ENCODE measurements at places on chromosomes 1 and 21.

DNA sequence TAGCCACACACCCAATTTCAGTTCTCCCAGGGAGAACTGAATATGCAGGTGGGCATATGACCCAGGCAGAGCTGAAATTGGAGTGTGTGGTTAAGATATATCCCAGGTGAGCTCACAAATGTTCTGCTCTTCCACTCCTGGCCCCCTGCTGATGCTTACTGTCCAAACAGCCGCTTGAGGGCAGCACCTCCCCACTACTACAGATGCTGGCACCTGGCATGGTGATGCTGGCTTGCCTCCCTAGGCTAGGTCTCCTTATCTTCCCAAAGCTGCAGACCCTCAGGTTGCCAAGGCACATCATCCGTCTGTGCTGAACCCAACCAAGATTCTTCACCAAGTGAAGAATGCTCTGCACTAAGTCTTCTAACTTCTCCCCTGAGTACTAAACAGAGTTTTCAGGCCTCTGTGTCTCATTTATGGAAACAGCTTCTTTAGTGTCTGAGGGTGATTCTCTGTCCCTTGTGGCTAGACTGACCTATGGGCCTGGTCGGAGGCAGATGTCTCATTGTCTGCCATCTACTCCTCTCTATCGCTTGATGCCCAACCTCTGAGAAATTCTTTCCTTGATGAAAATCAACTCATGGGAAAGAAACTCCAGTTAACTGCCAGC is 27.2 kb downstream of the XCL1 start:
- peak; percentile 77 for DNase-seq

GRCh38 chr1:199678771-199679170 is 348.7 kb upstream of the NR5A2 start:
- DNase-seq: no peak

DNA sequence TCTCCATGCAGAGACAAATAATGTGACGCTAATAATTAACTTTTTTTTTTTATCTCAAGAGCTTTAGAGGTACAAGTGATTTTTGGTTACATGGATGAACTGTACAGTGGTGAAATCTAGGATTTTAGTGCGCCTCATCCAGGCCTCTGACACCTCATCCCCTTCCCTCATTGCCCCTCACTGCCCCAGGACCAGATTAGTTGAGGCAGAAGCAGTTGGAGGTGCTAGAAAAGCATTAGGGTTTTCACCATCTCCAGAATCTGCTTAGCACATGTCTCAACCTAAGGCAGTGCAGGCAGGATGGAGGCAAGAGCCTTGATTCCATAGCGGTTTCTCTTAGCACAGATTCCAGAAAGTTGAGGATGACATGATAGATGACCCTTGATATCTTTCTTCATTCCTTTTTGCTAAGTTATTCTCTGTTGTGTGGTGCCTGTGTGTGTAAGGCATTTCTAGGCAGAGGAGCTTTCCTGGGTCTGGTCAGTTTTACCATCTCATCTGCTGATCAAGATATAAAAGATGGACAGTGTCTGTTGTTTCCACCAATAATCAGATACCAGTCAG is 16.3 kb upstream of the IL10 start:
- no peak for DNase-seq

DNA sequence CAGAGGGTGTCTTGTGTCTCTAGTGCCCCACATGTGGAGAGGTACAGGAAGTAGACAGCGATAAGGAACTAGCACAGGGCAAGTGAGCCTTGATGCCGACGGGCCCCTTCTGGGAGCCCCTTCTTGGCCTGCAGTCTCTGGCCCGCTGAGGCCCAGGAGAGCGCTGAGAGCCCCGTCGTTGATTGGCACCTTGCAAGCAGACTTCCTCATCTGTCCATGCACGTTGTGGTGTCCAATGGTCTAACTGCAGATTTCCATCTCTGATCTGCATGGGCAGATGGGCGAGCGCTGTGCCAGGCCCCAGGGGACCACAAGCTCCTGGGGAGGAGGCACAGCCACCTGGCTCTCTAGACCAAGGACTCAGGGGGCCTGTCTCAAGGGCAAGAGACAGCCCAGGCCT is 32.4 kb downstream of the PLEKHA6 start:
- no peak for DNase-seq

- peak; percentile 75 for DNase-seq
Measured at GRCh38 chr1:234326497-234327366, 46.5 kb upstream of the COA6 start.

- no peak for DNase-seq
Measured at GRCh38 chr1:216075339-216075738, 347.9 kb downstream of the USH2A start.

DNA sequence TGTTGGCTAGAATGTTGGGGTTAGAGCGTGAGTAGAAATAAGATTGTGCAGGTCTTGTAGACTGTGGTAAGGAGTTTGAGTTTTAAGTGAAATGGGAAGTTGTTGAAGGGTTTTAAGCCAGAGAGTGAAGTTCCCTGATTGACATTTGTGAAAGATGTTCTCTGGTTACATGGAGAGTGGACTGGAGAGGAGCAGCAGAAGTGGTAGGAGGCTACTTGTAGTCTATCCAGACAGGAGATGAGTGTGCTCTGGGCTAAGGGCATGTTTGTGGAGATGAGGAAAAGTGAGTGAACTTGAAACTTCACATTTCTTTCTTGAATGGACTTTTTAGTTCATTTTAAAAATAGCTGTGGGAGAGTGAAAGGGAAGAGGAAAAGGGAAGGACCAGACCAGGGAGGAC is 37.0 kb downstream of the F3 start:
- no peak for DNase-seq

- DNase-seq: no peak
Measured at GRCh38 chr1:175015243-175015642, 8.0 kb downstream of the MRPS14 start.

GRCh38 chr1:196977278-196977677 is at the start of gene CFHR5:
CFHR5 (plus strand) TSS chr1:196977556; CDS start chr1:196977665, 109 bp downstream.
- DNase-seq: no peak

DNA sequence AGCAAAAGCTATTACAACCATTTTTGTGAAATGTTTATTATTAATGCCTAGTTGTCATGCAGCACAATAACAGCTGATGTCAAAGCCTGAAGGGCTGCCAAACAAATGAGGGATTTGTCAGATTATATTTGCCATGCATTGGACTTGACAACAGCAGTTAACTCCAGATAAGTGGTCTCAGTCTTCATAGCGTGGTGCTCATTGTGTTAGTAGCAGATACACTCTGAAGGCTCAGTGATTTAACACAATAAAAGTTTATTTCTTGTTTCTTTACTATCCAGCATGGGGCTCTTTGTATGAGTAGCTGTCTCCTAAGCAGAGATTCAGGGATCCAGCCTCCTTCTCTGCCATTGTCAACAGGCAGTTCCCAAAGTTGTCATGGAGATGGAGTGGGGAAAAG is 76.0 kb upstream of the PTGFRN start:
- no peak for DNase-seq

GRCh38 chr1:88168126-88168525 is 515.9 kb upstream of the PKN2 start:
- no peak for DNase-seq

DNA sequence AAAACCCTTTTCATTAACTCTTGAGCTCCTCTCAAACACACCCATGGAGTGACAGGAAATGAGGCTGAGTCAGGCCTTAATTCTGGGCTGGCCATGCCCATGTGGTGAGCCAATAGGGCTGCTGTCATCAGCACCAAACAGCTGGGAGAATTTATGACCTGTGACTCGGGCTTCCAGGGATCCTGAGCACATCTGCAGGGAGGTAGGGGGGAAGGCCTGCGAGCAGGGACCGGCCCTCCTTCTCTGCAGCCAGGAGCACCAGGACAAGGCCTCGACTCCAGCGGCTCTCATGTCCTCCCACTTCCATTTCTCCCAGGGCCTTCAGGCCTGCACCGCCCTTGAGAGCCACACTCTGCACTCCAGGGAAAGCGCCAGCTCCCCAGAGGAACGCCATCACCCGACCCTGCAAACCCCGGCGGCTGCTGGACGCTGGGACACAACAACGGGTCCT is 14.6 kb downstream of the RIPK4 start:
- no peak for DNase-seq

GRCh38 chr1:203464226-203464625 is 11.4 kb upstream of the PRELP start:
- no peak for DNase-seq

- no peak for DNase-seq
Measured at GRCh38 chr1:54095546-54096226, 42.3 kb downstream of the TCEANC2 start.

DNA sequence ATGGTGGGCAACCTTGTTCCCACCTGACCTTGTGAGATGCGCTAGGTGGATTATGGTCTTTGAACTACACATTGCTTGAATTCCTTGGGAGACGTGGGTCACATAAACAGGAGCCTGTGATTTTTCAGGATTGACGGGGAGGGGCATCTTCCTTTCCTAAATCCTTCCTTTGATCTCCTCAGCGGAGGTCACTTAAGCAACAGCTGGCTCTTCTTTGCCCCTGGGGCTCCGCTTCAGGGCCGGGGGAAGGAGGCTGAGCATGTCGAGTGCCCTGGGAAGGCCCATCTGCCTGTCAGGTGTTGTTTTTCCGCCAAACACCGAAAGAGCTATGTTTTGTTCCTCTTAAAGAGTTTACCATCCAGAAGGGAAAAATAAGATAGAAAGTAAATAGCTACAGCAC is 40.6 kb downstream of the KIF26B start:
- no peak for DNase-seq

DNA sequence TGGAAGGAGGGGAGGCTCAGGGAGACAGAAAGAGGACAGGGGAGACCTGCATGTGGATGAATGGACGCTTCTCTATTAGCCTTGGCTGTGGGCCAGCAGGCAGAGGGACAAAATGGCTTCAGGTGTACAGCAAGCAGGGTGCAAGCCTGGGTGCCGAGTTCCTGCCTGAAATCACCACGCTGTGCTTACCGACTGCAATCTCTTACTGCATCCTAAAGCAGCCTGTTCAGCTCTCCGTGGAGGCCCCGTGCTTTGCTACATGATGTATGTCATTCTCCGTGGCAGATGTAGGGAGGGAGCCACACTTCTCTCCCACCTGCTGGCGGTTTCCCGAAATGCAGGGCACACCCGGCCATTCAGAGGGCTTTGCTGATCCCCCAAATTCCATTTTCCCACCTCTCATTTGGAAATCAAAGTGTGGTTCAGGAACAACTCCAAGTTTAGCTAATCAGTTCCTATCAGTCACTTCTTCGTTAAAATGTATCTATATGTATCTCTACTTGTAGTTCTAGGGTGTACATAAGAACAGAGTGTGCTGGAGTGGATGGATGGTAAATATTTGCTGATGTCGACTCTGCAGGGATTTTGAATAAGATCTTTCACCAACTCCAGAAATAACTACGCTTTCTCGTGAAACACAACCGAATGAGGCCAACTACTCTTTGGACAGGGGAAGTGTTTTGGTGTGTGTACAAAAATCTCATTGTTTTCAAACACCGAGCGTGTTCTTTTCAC is 122.3 kb upstream of the BACE2 start:
- DNase-seq: no peak

GRCh38 chr1:195831789-195832188 is 776.5 kb downstream of the KCNT2 start:
- no peak for DNase-seq

DNA sequence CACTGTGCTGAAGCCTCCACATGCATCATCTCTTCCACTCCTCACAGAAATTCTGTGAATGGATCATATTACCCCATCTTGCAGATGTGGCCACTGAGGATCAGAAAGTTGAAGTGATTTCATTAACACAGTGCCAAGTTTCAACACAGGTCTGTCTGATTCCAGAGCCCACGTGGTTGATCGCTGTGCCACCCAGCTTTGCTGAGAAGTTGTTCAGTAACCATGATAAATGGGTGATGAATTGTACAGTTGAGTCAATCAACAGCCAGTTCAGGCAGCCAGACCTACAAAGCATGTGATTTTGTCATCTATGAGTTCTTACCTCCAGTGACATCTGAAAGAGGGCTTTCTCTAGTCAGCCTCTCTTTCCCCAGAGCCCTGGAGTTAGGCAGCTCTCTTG is 61.8 kb upstream of the GRHL3 start:
- no peak for DNase-seq

DNA sequence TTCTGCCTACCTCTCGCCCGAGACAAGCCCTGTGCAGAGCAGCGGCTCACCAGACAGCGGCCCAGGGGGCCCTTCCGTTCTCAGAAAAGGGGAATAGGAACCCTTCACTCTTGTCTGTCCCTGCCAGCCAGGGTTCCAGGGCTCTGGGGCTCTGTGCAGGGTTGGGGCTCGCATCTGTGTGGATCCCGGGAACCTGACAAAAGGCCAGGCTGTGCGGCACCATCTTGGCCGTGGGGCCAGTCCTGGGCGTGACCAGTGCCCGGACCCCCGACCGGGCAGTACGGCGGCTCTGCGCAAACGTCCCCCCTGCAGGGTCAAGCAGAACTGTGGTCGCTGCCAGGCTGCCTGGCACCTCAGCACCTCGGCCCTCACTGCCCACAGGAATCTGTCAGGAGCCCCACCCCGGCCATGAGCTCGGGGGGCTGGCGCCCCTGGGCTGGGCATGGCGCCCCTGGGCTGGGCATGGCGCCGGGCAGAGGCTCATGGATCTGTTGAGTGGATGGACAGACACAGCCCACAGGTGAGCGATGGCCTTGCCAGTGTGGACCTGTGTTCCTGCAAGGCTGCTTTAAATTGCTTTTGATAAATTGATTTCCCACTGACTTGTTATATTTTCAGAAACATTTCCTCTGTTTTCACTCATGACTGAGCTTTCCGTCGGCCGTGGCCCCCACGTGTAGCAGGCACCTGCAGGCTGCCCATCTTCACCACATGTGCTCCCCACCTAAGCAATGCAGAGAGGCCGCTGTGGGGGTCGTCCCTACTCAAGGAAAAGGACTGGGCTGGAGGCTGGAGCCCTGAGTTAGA is 59.0 kb downstream of the SLX9 start:
- no peak for DNase-seq

GRCh38 chr1:45477646-45478045 is 13.3 kb downstream of the TESK2 start:
- no peak for DNase-seq

DNA sequence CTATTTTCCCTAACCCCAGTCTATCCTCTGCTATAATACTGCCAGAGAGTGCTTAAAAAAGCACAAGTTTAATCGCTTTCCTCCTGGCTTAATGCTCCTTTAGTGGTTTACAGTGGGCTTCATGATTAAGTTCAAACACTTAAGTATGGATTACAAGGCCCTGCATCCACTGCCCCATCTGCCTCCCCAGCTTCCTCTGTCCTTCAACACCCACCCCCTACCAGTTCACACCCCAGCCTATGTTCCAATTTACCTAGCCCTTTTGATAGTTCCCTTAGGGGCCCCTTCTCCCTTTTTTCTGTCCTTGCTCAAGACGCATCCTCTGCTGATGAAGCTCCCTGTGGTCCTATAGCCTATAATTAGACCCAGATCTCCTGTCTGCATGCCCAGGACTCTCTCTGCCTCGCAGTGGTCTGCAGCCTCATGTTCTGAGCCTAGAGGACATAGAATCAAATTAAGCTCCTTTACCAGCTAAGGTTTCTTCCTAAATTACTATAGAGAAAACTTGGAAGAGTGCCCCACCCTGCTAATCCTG is 212.5 kb downstream of the FGGY start:
- no peak for DNase-seq

DNA sequence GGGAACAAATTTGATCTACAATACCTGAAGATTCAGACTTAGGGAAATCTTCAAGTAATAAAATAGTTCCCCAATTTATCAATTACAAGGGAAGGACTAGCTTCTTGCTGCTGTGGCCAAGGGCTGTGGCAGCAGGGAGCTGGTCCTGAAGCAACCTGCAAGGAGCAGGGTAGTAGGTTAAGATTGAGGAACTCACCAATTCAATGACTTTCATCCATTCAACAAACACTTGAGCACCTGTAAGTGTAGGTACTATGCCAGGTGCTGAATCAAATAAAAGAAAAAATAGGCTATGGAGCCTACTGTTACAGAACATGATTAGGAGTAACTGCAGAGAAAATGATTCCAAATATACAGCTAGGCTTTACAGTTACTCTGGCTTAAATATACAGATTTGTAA is 64.2 kb upstream of the RBM34 start:
- DNase-seq: no peak

- DNase-seq: no peak
Measured at GRCh38 chr1:1788136-1788535, 9.9 kb upstream of the NADK start.

Measured in activated CD4-positive, alpha-beta memory T cell treated with anti-CD3 and anti-CD28 coated beads for 36 hours (primary cell).